ENCODE measurements at places on chromosomes 5 and 9.

- no peak for DNase-seq
These were observed 88.8 kb upstream of the DMRT1 start for GRCh38 chr9:752681-753200.

DNA sequence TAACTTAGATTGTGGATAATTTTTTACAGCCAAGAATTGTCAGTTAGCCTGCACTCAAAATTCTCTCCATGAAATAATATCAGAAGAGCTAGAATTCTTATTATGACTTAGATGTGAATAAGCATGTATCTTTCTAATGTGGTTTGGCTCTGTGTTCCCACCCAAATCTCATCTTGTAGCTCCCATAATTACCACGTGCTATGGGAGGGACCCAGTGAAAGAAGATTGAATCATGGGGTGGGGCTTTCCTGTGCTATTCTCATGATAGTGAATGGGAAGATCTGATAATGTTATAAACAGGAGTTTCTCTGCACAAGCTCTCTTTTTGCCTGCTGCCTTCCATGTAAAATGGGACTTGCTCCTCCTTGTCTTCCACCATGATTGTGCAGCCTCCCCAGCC, 176.8 kb downstream of the MAT2B start:
- DNase-seq: no peak

DNA sequence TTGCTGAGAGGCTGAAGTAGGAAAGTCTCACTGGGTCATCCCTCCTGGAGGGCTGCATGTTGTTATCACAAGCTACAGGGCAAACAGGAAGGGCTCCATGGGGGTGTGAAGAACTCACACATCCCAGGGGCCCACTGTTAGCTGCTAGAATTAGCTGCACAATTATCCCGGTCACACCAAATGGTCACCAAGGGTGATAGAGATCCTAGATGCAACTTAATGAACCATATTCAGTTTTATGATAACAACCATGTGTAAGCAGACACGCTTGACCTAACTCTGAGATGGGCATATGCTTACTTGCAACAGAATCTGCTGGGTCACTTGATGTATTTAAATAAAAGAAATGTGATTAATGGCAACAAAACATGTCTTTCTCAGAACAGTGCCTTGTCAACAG, 143.5 kb upstream of the C6 start:
- DNase-seq: no peak

DNA sequence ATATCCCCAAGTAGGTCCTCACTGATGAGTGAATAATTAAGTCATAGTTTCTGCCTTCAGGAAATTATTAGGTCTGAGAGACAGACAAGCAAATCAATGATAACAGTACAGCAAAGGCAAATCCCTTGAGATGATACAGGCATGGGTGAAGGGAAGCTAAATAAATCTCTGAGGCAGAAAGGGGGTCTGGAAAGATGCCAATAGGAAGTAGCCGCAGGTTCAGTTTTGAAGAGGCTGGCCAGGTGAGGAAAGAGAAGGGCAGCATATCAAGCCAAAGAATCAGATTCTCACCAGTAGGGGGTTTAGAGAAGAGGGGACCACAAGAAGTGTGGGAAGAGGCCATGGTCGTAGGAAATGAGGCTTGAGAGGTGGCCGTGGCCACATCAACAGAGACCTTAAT, 85.8 kb downstream of the KIAA1958 start:
- no peak for DNase-seq
